ENCODE measurements at places on chromosomes 1 and 21.

- no peak for DNase-seq
Measured at GRCh38 chr1:21046132-21046531, 130.6 kb downstream of the EIF4G3 start.

GRCh38 chr21:46095083-46095719 is 2.7 kb upstream of the COL6A2 start:
- no peak for DNase-seq

GRCh38 chr1:81806432-81806770 is 5.7 kb downstream of the ADGRL2 start:
- DNase-seq: no peak

GRCh38 chr1:241311056-241311746 is 45.8 kb downstream of the RGS7 start:
- DNase-seq: no peak

DNA sequence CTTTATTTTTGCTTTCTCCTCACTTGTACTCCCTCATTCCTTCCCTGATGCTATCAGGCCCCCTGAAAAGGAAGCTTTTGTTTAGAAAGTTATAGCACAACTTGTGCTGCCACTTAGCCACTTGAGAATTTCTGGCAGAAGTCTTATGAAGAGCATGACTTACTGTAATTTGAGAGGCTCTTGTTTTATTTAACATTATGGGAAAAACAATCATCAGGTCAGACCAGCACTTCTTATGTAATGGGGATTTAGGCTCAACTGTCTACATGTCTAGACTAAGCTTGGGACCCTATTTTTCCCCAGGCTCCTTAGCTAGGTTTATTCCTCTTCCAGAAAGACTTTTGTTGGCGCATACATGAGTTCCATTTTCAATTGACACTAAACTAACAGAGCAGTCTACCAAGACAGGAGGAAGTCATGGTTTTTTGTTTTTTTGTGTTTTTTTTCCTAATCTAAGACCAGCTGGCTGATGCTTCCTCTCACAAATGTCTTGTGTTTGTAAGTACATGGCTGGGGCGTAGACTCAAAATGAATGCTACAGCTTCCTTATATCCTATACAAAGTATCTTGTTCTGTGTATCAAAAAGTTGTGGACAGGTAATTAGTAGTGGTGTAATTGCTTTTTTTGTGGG is 31.5 kb downstream of the TNFSF4 start:
- DNase-seq: no peak

GRCh38 chr1:185734929-185735700 is 924 bp downstream of the HMCN1 start:
- DNase-seq: no peak

DNA sequence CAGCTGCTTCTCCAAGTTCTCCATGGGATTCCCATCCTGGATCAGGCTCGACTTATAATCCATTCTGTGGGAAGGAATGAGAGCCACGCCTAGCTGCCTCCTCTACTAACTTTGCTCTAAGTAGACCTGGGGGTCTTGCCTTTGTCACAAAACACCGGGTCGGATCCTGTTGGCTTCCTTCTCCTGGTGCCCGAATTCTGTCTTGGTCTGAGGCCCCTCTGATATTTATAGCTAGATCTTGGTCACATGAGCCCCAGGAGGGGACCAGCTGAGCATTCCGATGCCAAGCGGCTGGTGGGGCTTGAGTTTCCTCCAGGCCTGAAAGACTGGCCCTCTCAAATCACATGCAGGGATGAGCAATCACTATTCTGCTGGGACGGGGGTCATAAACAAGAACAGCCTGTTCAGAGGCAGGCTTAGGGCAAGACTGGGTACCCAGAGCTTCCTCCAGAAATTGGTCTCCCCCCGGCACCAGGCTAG is at the start of gene TRIM63:
TRIM63 (minus strand) TSS at position 199 of the 480 bp plus-strand sequence; CDS start at position 63, 136 bp downstream.
- no peak for DNase-seq

GRCh38 chr1:202805886-202806844 is 2.1 kb downstream of the KDM5B start:
- peak; percentile 14 for DNase-seq

DNA sequence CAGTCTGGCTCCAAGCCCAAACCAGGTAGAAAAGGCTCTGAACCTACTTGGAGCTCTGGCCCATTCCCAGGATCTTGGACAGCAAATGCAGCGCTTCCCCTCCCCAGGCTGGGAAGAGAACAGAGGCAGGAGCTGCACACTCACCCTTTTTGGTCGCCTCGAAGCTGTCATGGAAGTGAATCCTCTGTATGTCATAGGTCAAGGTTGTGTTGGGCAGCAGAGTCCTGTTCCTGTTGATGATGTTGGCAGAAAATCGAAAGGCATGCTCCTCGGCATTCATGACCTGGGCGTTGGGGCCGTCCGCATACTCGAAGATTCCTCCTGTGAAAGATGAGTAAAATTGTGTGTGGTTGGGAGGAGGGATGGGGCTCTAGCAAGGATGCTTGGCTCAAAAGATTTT is 143.5 kb downstream of the GRIK3 start:
- no peak for DNase-seq

DNA sequence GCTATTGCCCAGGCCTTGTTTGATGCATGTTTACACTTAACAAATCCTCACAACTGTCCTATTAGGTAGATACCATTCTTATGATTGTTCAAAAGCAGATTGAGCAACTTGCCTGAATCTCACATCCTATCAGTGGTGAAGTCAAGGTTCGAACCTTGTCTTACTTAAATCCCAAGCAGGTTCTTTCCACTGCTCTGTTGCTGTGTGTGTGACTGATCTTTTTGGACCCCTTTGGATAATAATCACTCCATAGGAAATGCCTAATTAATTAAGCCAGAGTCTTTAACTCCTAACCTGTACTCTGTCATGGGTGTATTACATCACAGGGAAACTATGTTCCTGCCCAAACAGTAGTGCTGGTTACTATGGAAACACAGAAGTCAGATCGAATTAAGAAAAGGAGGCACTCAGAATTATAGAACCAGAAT is 84.2 kb downstream of the SPATA46 start:
- DNase-seq: no peak

GRCh38 chr21:44271558-44272283 is 10.0 kb upstream of the DNMT3L start:
- no peak for DNase-seq

DNA sequence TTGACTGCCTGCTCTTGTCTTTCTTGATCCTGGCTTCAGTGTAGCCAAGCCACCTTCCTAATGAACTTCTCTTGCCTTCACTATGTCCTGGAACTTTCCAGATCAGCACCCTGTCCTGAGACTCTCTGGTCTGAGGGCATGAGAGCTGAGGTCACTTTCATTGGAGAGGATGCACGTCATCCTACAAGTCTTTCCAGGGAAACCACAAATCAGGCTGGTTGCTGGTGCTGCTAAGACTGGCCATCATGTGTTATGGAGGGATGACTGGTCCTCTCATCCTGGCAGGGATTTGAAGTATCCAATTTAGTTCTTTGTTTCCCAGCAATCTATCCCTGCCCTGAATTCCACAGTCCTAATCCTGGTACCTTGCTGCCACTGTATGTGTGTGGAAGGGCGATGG is 228.6 kb downstream of the GPATCH2 start:
- DNase-seq: no peak

DNA sequence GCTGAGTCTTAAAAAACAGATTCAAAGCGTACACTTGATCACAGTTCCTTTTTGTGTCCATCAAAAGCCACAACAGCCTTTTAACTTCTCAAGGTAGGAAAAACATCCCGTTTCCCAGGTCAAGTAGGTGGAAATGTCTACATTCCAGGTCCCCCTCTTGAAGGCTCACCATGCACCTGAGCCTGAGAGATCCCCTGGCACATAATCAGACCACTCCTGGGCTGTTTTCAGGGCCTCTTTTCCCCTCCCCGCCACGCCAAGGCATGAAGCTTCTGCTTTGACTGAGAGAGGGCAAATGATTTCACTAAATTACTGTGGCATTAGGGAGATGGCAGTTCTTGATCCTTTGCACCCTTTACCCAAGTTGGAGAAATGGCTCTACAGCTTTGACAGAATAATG is 21.7 kb downstream of the CNN3 start:
- DNase-seq: no peak

GRCh38 chr1:80624682-80625081 is 1176.1 kb upstream of the ADGRL2 start:
- no peak for DNase-seq

GRCh38 chr1:246528933-246529731 is 22.1 kb upstream of the SMYD3 start:
- DNase-seq: no peak

- peak; percentile 49 for DNase-seq
Measured at GRCh38 chr1:59947047-59947938, 20.7 kb upstream of the CYP2J2 start.

GRCh38 chr1:210715072-210715471 is 386.4 kb downstream of the HHAT start:
- no peak for DNase-seq

DNA sequence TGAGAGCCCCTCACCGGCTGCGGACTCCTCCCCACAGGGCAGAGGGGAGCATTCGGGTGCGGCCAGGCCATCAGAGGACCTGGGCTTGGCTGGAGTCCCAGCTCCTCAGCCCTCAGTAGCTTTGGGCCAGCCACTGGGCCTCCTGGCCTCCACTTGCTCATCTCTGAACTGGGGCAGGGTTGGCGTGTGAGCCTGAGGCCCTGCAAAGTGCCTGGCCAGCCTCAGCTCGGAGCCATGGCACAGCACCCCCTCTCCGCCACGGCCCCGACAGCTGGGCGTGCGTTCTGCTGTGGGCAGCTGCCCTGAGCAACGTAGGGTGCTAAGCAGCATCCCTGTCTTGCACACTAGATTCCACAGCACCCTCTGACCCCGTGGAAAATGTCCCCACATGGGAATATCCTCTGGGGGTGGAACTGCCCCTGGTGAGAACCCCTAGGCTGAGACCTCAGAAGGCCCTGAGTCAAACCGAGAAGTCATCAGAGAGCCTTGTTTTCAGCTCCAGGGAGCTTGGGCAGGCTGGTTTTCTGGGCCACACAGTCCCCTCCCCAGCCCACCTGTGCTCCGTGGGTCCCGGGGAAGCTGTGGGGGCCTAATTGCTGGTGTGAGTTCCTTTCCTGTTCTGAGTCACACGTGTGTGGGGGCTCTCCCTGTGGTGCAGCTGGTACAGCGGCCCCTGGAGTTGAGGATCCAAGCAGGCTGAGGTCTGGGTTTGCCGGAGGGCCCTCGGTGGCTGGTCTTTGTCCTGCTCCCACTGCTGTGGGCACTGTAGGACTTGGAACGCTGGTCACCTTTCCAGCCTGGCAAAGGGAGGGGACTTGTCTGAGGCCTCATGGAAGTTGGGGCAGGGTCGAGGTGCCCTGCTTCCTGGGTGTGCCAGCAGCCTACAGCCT is 24.5 kb downstream of the TP73 start:
- peak; percentile 28 for DNase-seq

DNA sequence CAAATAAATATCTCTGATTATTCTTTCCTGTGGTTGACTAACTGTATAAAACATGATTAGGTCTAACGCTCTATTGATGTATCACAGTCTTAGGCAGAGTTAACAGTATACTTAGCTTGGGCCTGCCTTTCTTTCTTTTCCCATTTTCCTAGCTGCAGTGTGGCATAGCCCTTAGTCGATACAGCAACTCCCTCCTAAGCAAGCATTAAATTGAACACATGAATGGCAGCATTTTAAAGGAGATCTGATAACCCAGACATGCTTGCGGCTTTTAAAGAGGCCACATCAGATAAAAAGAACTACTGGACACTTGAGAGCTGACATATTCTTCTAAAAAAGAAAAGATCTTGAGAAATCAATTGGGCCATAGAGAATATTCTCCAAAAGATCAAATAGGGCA is 312.0 kb upstream of the TMPRSS15 start:
- DNase-seq: no peak

GRCh38 chr21:34673006-34673405 is 4.2 kb downstream of the CLIC6 start:
- DNase-seq: no peak

- no peak for DNase-seq
Measured at GRCh38 chr21:26447932-26448475, 125.1 kb downstream of the CYYR1 start.

DNA sequence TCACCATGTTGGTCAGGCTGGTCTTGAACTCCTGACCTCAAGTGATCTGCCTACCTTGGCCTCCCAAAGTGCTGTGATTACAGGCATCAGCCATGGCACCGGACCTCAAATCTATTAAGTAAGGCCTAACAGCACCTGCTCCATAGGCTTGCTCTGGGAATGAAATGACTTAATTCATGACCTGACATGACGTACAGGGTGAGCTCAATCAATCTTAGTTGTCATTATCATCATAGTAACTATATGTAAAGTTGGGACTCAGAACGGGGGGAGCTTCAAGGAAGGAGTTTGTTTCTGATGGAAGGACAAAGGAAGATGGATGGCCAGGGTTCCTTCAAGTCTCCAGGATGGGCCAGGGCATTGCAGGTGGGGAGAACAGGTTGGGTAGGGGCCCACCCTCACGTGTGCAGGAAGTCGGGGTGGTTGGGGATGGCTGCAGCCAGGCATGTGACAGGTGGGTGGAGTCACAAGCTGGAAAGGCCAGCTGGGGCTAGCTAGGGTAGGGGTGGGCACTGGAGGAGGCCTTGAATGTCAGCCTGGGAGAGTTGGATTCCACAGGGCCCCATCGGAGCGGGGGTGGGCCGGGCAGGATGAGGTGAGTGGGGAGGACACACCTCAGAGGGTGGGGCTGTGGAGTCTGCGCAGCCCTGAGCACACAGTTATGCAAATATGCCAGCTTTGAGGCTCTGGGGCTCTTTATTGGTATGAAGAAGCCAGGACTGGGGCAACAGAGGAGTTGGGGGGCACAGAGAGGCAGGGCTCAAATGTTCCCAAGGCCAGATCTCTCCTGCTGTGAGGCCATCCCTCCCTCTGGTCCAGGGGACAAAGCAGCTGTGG is 9.6 kb downstream of the TRIM62 start:
- DNase-seq: no peak

- DNase-seq: no peak
Measured at GRCh38 chr1:206037581-206037980, 13.9 kb upstream of the CTSE start.

GRCh38 chr1:184892116-184892515 is 82.2 kb downstream of the NIBAN1 start:
- no peak for DNase-seq

DNA sequence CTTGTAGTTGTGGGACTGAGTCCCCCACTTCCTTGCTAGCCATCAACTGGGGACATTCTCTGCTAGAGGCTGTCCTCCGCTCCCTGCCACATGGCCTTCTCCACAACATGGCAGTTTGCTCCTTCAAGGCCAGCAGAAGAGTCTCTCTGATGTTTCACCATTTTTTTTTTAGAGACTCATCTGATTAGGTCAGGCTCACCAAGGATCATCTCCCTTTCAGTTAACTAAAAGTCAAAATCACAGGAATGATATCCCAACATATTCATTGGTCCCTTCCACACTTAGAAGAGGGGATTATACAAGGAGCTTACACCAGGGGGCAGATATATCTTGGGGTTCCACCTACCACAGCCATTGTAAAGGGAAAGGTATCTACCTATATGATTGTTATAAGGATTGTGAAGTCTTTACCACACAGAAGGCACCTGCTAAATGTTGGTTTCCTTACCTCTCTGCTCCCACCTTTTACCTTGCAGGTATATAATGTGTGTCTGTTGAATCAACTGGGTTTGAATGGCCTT is 23.3 kb downstream of the RIMKLA start:
- no peak for DNase-seq

DNA sequence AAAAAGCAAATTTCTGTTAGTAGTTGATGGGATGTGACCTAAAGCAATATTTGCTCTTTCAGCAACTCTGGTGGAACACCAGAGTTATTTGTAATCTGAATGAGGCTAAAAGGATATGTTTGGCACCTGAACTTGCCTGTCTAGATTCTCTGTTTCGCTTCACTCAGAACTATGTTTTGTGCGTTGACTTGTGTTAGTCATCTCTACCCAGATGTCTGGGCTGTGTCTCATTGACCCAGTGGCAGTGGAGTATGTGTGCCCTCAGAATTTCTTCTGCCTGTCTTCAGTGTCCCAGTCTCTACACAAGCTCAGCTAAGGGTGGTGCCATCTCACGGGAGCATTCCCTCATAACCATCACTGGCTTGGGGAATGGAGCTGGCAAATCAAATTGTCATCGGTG is 13.9 kb downstream of the KCNK1 start:
- no peak for DNase-seq
